ENCODE measurements at places on chromosomes 7 and 10.

DNA sequence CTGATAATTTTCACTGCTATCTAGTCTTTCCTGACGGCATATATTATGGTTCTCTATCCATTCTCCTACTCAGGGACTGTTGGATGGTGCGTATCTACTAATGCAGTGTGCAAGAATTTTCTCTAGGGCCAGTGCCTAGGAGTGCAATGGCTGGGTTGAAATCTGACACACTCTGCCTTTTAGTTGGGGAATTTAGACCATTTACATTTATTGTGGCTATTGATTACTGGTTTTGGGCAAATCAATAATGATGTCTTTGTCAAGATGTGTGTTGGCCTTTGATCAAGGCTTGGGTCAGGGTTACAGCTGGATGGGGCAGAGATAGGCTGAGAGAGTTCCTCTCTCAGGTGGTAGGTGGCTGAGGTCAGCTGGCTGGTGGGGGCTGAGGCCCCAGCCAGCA, 21.8 kb downstream of the NPTX2 start:
- no peak for DNase-seq

DNA sequence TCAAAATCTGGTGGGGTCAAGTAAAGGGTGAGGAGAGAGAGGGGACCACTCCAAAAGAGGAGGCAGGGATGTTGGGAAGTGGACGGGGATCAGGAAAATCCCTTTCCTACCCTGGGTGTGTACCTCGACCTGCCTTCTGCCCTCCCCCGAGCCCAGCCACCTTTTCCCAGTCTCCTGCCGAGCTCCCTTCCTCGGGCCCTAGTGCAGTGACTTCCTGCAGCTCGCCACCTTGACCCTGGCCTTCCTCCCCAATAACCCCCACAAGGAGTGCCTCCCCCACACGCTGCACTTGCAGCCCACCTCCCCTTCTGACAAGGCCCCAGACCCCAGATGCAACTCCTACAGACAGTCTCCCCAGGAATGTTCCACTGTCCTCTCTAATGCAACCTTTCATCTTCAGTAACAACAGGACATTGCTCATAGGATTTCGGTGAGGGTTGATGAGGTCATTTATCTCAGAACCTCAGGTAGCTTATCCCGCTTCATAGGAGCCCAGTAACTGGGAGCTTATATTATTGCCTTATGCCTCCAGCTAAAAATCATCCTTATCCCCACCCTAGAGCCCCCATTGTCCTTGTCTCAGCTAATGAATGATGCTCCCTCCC, 90.1 kb downstream of the MKI67 start:
- no peak for DNase-seq

- no peak for DNase-seq
Observed at GRCh38 chr10:59677253-59677831, 32.3 kb downstream of the SLC16A9 start.

GRCh38 chr7:99201027-99201426, 6.9 kb downstream of the KPNA7 start:
- no peak for DNase-seq

Measured in right forelimb (tissue), 1 donor.